ENCODE measurements at places on chromosomes 2 and 18.

- DNase-seq = peak; percentile 50
These were observed 1.4 kb downstream of the FZD5 start for GRCh38 chr2:207768168-207768865.

DNA sequence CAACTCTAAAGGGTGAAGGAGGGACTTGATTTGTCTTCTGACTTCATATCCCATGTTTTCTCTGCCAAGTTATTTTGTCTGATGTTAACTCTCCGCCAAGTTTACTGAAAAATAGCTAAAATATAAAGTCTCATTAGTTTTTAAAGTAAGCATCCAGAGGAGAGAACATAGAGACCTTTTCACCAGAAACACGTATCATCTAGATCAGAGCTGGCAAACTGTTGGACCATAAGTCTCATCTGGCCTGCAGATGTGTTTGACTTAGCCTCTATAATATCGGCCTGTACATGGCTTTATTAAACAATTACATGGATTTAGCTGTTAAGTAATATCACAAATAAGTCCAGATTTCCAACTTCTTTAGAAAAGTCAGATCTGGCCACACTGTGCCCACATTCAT, 182.6 kb downstream of the PLCL1 start:
- no peak for DNase-seq

- DNase-seq = no peak
These were observed 98.6 kb downstream of the GALNT1 start for GRCh38 chr18:35680139-35680551.

DNA sequence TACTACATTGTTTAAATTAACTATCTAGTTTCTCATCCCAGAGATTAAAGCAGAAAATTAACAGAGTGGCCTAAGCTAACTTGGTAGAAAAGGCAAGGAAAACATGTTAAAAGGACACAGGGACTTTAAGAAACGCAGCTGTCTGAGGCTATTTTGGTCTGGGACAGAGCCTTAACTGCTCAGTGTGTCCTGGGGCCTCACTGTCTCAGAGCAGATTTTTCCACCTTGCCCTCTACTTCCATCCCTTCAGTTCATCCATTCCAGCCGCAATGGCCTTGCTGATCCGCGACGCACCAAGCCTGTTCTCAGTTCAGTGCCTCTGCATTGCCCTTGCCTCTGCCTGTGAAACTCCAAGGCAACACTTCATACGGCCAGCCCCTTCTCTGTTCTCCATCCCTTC, 114.9 kb upstream of the OSR1 start:
- DNase-seq = no peak

- no peak for DNase-seq
These were observed 43.3 kb upstream of the LDLRAD4 start for GRCh38 chr18:13175266-13175665.

DNA sequence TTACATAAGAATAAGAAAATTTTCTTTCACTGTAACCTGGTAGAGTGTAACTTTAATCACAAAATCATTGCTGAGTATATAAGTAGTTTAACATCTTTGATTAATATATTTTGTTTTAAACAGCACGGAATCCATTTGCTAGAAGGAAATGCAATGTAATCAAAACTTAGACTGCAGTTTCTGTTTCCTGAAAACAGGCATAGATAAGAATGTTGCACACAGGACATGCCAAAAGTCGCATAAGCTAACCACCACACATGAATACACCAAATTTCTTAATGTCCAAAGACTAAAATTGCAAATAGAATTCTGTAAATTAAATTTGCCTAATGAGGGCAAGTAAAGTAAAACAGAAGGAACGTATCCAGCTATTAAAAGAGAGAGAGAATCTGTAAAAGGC, 51.0 kb upstream of the SERPINB2 start:
- no peak for DNase-seq

- no peak for DNase-seq
These were observed 101.2 kb downstream of the ZNF519 start for GRCh38 chr18:14031053-14031452.

- no peak for DNase-seq
These were observed 95.0 kb downstream of the HDAC4 start for GRCh38 chr2:239305771-239306170.

DNA sequence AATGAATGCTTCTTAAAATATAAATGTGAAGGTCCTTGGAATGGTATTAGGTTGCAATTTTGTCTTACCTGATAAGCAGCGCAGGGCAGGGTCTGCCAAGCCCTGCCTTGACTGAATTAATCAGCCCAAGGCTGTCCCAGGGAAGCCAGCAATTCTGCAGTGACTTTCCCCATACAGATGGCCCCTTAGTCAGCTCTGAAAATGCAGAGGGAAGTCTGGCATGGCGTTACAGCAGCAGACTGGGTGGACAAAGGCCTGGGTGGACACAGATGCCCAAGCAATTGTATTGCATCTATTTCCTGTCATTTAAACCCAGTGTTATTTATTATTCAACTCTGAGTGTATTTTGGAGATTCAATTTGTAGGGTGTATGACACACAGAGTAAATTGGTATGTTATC, 56.6 kb upstream of the NOL4 start:
- no peak for DNase-seq

DNA sequence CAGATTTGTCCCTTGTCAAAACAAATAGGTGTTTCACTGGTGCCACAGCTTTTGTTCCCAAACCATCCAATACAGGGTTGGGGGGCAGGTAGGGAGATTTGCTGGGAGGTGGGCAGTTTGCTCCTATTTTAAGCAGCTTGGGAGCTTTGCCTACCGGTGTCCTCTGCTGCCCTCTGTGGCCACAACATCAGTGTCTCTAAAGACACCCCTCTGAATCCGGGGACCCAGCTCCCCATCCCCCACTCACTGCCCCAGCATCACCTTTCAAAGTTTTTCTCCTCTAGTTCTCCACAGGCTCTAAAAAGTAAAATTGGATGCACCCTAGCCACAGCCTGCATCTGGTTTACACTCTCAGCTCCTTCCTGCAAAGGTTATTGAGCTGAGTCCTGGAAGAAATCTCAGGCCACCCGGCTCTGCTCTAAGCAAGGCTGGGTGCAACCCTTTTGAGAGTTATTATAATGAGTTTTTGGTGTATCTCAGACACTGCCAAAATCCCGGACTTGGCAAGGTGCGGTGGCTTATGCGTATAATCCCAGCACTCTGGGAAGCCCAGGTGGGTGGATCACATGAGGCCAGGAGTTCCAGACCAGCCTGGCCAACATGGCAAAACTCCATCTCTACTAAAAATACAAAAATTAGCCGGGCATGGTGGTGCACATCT, 2.9 kb upstream of the EPAS1 start:
- no peak for DNase-seq

- DNase-seq = no peak
These were observed 156.7 kb upstream of the HDAC4 start for GRCh38 chr2:239557516-239557915.

DNA sequence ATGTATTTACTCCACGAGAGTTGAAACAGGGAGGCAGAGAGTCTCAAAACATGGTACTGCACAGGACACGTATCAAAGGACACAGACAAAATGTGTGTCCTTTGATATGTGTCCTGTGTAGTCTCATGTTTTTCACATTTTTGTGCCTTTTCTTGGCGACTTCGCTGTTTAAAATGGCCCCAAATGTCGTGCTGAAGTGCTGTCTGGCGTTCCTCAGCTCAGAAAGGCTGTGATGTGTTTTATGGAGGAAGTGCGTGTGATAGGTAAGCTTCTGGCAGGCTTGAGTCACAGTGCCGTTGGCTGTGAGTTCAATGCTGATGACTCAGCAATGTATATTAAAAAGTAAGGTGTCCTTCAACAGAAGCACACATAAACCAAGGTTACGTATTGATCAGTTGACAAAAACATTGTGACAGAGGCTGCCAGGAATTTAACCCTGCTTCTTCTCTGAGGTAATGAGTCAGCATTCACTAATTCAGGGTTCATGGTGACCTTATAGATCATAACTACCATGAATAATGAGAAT, 78.2 kb downstream of the DYSF start:
- DNase-seq = peak; percentile 79

DNA sequence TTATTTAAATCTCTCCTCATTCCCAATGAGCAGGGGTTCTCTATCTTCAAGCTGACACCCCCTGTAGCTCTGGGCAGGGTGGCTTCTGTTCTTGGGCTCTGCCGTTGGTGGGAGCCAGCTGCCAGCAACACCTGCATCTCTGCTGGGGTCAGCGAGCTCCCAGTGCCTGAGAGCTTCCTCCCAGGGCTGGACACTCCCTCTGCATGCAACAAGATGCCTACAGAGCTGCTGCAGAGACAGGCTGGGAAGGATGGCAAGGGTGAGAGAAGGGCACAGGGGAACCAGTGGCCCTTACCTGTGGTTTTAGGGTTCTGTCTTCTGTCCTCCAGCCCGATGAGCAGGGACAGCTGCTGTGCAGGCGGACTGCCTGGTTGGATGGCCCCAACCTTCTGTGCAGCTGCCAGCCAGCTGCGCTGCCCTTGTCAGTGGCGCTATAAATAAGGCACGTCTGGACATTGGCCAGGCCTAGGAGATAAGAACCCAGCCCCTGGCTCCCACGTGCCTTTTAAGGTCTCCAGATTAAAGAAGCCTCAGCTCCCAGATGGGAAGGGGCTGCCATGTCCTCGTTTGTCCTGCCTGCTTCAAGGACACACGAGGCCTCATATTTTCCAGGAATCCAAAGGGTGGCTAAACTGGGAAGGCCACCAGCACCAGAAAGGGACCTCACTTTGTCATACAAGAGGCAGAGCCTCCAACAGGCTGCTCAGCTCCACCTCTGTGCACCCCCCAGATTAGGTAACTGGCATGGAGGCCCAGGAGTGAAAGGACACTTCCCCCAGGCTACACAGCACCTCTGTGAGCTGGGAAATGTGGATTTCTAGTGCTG, 39.5 kb upstream of the FHL2 start:
- DNase-seq = peak; percentile 70

DNA sequence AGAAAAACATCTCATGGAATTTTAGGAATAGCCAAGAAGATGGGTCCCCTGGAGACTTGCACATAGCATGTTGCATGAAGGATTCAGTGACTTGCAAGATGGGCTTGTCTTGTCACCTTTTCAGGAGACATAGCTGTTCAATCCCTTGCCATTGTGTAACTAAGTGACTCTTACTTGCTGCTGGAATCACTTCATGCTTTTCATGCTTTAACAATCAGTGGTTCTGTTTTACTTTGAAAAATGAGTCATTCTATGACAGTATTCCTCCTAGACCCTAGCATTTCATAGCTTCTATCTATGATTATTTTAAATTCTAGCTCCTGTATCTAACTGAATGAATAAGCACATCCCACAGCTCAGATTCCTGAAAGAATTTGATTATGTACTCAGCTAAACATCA, 2.8 kb downstream of the KYNU start:
- DNase-seq = peak; percentile 88

- DNase-seq = no peak
These were observed 32.1 kb downstream of the CRACDL start for GRCh38 chr2:98903767-98904485.

GRCh38 chr18:21820033-21820810, 79.6 kb downstream of the MIB1 start:
- DNase-seq = peak; percentile 37

DNA sequence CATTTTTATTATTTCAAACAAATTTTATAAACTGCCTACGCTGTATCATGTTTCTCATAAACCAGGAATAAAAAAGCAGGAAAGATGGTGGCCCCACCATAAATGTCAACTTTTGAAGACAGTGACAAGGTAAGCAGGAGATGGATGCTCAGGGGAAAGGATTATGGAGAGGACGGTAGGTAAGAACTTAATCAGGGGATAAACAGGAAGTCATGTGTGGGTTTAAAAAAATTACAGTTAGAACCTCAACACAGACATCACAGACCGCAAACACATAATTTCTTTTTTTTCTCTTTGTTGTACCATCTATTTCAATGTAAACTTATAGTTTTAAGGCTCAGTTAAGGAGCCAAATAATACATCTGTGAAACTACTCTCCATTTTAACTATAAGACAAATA, 575.2 kb upstream of the SLC8A1 start:
- DNase-seq = no peak

- DNase-seq = no peak
These were observed 23.5 kb downstream of the TRPM8 start for GRCh38 chr2:233940376-233941276.

DNA sequence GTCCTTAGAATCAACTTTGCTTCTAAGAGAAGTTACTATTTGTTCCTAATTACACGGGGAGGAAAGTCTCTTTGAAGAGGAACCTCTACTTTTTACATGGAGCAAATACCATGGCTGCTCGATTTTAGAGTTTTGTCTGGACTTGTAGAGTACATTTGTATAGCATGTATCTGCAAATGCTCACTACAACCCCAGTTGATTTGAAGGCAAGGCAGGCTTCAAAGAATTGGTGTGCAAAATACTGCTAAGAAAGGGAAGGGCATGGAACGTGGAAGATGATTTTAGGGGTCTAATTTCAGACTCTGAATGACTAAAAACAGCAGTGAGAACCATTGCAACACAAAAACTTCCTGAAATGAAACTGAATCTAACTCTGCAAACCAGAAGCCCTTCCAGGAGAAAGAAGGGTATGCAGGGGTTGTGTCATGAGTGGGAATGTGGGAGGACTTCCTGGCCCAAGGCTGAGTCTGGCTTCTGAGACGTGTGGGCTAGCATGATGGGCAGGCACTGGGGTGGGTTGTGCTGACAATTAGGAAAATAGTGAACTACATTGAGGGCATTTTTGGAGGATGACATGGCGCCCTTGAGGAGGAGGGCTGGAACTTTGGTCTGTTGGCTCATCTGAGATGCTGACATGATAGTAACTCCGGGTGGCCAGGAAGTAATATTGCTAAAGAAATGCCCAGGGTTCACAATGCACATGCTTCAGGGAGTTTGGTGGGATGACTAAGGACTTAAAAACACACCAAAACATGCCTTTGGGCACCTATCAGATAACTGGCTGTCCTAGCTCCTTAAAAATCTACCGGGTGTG, 18.9 kb upstream of the IL1R2 start:
- peak; percentile 87 for DNase-seq

GRCh38 chr2:43323857-43324256, 97.5 kb upstream of the ZFP36L2 start:
- no peak for DNase-seq

DNA sequence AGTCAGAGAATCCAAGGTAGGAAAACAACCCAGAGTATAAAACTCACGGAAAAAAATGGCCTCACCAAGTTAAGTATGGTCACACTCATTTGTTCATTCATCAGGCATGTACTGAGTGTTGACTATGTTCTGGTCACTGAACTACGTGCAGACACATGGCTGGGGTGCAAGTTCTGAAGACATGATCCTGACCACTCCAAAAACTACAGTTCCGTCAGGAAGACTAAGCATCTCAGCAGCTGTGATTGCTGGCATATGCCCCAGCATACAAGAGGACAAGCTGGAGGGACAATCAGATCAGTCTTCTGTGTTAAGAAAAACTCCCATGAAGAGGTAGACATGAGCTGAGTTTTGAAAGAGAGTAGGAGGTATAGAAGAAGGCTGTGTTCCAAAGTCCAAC, 72.8 kb downstream of the TCF4 start:
- DNase-seq = no peak

GRCh38 chr18:7273301-7273921, 42.5 kb downstream of the LRRC30 start:
- DNase-seq = peak; percentile 77

- DNase-seq = no peak
These were observed 22.2 kb downstream of the MBP start for GRCh38 chr18:77110400-77110799.

DNA sequence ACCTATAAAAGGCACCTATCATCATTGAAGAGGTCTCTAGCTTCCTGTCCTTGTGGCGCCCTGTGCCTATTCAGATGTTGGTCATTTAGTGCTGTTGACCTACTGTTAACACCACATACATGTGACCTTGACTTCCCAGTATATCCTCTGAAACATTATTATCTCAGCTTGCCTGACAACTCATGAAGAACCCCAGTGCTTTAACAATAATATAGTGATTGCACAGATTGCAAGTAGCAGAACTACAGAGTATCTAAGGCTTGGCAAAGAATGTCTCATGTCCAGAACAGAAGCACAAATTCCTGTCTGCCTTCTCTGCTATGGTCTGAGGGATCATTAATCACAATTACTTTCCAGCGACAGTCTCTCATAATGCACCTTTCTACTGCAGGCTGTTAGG, 165.3 kb downstream of the LCLAT1 start:
- peak; percentile 3 for DNase-seq

Measured in iris pigment epithelial cell (primary cell).